ENCODE measurements at places on chromosomes 2 and 18. TPM values are rescaled to one million over a fixed set of nuclear protein-coding genes. Genes with fewer than 3 reads are reported as not detected.

SGPP2 gene
- total RNA-seq = 31.2 TPM

IL1B gene
- 0.44 TPM for total RNA-seq

CYS1 gene
- 0.70 TPM for total RNA-seq

CFAP65 gene
- not detected for total RNA-seq

PROM2 gene
- total RNA-seq = 0.37 TPM

ELOA2 gene
- total RNA-seq = not detected

SERPINB5 gene
- total RNA-seq = not detected

CDH19 gene
- total RNA-seq = not detected

SIX3 gene
- total RNA-seq = not detected

SUPT7L gene
- 35.2 TPM for total RNA-seq

UGT1A3 gene
- not detected for total RNA-seq

GPR35 gene
- total RNA-seq = 7.6 TPM

RAX gene
- not detected for total RNA-seq

AFG3L2 gene
- total RNA-seq = 70.6 TPM

CENPA gene
- 16.6 TPM for total RNA-seq

SLC40A1 gene
- 0.86 TPM for total RNA-seq

OTOS gene
- total RNA-seq = not detected

- no peak for DNase-seq
Observed at GRCh38 chr2:157176602-157177001, 80.9 kb upstream of the GALNT5 start.

- DNase-seq = no peak
Observed at GRCh38 chr2:26162963-26163362, 9.9 kb upstream of the GAREM2 start.

DNA sequence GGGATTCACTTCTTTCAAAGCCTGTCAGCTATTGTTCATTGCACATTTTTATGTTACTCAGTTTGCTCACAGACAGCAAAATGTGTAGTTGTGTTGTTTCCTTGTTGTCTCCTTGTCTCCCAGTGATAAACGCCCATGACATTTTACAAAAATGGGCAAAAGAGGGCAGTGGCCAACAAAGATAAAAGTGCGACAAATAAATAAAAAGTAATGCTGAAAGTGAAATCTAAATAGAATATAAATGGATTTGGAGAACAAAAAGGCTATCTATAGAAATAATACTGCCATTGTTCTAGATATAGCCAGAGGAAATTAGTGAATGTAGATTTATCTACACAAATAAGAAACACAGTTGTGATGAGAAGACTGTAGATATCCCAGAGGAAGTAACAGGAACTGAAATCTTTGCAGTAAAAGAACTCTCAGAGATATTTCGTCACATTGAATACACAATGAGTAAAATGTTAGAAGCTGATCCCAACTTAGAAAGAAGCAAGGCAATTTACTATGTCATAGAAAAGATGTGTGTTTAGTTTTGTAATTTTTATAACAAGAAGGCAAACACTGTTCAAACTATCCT lies 1186.2 kb upstream of the FAM98A start:
- no peak for DNase-seq

DNA sequence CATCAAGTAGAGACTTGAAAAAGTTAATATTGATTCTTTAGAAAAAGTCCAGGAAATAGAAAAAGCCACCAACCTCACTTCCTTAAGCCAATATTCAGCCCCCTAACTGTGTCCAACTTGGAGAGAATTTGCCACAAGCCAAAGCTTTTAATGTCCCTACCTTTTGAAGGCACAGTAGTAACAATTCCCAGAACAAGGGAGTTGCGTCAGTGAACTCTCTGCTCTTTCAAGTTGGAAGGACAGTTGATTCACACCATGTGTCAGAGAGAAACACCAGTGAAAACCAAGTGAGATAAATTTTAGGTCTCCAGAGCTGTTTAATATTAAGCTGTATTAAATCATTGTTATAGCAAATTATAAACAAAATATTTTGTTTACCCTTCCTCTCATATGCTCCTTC lies 66.1 kb downstream of the EXOC6B start:
- no peak for DNase-seq

DNA sequence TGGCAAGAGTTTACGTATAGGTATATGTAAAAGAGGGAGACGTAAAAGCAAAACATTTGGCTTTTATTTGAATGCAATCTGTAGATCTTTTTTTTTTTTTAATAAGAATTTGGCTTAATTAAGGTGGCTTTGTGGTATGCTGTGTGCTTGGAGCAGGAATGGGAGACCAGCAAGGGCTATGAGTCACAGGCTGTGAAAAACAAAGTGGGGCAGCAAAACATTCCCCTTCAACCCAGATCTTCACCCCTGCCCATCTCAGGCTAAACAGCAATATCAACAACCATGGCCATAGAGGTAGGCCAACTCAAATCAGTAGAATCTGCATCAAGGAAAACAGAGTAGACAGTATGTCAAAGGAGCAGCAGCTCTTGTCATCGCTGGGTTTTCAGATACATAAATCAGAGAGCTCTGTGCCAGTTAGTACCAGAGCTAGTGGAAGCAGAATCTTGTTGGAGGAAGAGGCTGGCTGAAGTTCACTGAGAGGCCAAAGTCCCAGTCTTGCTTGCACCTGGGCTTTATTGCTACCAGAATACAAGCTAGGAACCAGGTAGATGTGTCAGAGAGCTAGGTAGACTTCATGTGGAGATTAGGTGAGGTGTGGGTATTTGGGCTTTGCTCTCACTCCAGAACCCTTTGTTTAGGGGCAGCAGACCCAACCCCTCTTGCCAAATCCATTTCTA lies 191.5 kb upstream of the FANCL start:
- no peak for DNase-seq

DNA sequence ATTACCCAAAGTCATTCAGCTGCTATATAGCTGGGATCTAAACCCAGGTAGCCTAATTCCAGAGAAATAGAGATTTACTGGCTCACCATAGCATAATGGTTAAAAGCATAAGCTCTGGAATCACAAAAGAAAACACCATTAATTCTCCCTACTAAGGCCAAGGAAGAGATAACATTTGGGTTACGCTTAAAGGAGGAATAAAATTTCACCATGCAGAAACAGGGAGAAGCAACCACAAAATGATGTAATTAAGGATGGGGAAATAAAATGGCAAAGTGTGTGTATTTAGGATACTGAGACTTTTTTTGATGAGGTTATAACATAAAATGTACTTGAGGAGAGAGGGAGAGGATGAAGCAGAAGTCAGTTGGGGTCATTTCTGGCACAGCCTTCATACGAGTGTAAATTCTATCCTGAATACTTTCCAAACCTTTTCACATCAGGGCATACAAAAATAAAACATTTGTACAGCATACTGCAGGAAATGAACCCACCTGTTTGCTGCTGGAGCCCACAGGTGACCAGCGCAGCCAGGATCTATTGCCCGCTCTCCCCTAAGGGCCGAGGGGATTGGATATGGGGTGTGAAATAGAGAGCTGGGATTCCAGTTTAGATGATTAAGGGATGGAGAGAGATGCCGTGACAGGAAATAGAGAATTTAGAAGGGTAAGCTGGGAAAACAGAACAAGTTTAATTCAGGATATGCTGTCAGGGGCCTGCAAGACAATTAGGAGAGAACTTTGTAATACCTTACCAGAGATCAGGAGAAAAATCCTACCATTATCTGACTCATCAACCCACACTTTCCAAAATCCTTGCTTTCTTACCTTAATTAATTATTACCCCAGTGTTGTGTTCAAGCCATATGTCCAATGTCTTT lies 43.8 kb upstream of the SERTAD2 start:
- no peak for DNase-seq

- peak; percentile 3 for DNase-seq
Observed at GRCh38 chr18:11040823-11041656, 108.3 kb downstream of the PIEZO2 start.

GRCh38 chr18:71986351-71987050 lies 557.6 kb downstream of the CBLN2 start:
- no peak for DNase-seq

DNA sequence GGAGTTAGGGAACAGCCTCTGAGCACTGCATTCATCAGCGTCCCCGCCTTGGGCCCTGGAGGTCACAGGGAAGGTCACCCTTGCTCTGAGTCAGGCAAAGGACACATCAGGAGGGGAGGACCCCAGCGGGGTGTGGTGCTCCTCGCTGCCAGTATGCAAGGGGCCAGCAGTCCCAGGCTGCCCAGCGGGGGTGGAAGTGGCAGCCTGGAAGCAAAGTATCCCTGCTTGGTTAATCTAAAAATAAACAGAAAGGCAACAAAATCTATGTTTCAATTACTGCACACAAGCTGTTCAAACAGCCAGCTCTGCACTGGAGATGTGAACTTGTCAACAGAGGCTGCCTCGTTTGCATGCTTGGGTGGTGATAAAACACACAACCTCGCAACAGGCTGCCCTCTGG lies 164.1 kb downstream of the KLHL29 start:
- no peak for DNase-seq

DNA sequence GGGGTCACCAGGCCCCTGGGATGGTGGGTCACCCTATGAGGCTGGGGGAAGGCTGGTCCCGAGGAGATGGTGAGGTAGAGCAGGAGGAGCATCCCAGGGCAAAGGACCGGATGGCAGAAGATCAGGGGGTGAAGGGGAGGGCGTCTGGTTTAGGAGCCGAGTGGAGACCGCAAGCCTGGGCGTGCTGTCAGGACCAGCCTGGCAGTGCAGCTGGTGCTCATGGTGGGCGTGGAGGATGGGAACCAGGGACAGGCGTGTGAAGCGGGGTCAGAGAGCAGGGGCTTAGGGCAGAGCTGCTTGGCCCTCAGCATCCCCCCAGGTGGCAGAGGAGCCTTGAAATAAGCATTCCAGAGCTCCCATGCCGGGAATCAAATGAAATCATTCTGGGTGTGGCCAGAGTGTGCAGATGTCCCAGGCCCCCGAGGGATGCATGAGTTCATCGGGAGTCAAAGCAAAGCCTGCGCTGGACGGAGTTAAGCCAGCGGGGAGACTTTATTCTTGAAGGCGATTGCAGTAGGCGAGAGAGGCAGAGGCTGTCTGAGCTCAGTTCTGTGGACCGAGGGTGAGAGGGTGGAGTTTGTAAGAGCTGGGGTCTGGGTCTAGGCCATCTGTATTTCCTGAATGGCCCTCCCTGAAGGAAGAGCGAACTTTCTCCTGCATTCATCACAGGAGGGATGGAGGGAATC lies 33.1 kb upstream of the MBP start:
- no peak for DNase-seq

GRCh38 chr2:174341293-174341994 lies 6.7 kb downstream of the SP9 start:
- DNase-seq = peak; percentile 83

DNA sequence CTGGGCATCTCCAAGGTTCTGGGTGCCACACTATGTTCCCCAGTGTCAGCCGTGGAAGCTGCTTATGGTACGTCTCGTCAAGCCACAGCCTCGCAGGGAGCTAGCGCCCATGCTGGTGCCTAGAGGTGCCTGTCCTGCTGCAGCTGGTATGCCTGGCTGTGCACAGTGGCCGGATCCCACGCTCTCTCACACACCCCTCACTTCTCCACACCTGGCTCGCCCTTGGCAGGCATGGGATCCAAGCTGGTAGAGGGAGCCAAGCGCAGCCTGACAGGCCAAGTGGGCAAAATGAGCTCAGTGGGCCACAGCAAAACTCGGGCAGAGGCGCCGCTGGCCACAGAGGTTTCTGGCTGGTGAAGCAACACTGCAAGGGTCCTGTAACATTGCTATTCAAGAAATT lies 156.1 kb upstream of the RBMS1 start:
- DNase-seq = no peak

GRCh38 chr2:5937851-5938565 lies 245.8 kb downstream of the SOX11 start:
- no peak for DNase-seq

DNA sequence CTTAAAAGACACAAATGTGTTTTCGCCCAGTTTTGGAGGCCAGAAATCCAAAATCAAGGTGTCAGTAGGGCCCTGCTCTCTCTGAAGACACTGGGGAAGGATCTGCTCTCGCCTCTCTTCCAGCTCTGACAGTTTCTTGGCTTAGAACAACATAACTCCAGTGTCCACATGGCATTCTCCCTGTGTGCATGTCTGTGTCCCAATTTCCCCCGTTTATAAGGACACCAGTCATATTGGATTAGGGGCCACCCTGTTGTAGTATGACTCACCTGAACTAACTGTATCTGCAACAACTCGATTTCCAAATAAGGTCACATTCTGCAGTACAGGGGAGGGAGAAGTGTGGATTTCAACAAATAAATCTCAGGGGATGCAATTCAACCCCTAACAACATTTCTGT lies 263.2 kb downstream of the SS18 start:
- DNase-seq = no peak

- no peak for DNase-seq
Observed at GRCh38 chr2:58428096-58429013, 187.2 kb upstream of the FANCL start.

DNA sequence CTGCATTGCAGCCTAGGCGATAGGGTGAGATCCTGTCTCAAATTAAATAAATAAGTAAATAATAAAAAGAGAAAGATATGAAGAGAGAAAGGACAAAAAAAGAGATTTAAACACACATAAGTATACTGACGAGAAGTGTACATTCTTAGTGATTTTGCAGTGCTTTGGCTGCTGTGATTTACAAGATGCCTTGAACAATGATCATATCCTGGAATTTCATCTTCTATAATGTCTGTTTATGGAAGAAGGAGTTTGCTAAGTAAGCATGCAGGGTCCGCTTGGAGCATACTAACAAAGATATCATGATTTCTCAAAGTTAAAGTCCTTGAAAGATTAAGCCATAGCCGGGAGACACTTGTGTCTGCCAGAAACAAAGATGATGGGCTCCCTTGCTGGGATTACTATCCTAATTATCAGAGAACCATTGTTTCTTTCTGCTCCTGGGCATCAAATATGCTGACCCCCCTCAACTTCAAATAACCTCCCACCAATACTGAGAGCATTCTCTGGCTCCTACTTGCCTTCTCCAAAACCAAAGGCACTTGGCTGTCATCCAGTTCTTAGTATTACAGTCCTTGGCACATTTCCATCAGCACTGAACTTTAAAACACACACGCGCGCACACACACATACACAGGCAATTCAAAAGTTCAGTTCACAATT lies 47.5 kb upstream of the STAM2 start:
- DNase-seq = no peak

- no peak for DNase-seq
Observed at GRCh38 chr18:77918730-77919129, 669.1 kb downstream of the GALR1 start.

DNA sequence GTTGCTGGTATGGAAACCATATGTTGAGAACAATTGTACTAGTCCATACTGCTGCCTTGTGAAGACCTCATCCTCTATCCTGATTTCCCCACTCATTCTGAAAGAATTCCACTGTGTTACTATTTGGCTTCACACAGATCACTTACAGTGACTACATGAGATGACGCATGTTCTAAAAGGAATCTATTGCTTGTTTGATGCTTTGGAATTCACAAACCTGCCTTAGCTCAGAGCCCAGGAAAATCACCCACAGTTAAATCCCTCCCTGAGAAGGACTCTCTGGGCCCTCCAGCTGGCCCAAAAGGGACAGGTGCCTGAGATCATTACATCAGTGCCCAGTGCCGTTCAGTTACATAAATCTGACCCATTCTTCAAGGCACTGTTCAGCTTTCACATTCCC lies 45.3 kb downstream of the KLHL29 start:
- no peak for DNase-seq
